Thoracic aorta (tissue), 2 donors: ENCODE measurements at places on chromosomes 7 and 10. TPM values are rescaled to one million over a fixed set of nuclear protein-coding genes. Genes with fewer than 3 reads are reported as not detected.

DNA sequence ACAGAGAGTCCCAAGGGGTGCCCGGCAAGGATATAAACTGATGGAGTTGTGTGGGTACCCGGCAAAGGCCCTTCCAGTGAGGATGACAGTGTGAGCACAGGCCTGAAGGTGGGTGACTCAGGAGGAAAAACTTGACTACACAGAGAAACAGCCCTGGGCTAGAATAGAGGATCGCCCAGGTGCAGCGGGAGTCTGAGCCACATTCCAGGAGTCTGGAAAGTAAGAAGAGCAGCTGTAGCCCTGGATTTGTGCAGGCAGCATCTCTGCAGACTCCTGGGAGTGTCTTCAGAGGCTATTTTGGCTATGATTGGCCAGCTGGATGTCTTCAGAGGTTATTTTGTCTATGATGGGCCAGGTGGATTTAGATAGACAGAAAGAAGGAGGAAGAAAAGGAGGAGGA is 367.6 kb upstream of the MKI67 start:
- no peaks in the 10 kb centered on the region for H3K4me1 ChIP-seq
- H3K36me3 ChIP-seq: no peaks in the 10 kb centered on the region
- no peak overlapping the region for H3K4me3 ChIP-seq
- H3K27me3 ChIP-seq: no peaks in the 10 kb centered on the region
- DNase-seq: no peak
- H3K27ac ChIP-seq: no peak overlapping the region

GRCh38 chr10:76975126-76975525 is 662.5 kb downstream of the KCNMA1 start:
- H3K27ac ChIP-seq: no peak overlapping the region
- no peak for DNase-seq
- H3K27me3 ChIP-seq: no peaks in the 10 kb centered on the region
- no peaks in the 10 kb centered on the region for H3K36me3 ChIP-seq

DNA sequence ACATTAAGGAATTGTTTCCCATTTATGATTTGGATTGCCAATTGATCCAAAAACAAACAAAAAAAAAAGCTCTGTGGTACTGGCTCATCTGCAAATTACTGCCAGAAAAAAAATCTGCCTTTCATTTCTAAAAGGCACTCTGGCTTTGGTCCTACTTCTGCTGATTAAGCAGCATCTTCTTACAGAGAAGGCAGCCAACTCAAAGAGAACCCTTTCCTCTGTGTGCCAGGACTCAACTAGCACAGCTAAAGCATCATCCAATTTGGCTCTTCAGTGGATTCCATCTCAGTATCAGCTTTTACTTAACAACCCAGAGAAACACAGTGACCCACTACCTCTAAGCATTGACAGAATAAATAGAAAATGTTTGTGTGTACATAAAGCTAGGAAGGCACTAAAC is 80.6 kb downstream of the GSAP start:
- H3K4me1 ChIP-seq: peaks cover 23% of the 10 kb centered on the region
- H3K36me3 ChIP-seq: no peaks in the 10 kb centered on the region
- no peaks in the 10 kb centered on the region for H3K27me3 ChIP-seq
- DNase-seq: no peak
- no peak overlapping the region for H3K27ac ChIP-seq

GRCh38 chr7:159147687-159148086 is 3.0 kb upstream of the VIPR2 start:
- no peak overlapping the region for H3K27ac ChIP-seq
- H3K4me1 ChIP-seq: no peaks in the 10 kb centered on the region
- no peaks in the 10 kb centered on the region for H3K36me3 ChIP-seq

DNA sequence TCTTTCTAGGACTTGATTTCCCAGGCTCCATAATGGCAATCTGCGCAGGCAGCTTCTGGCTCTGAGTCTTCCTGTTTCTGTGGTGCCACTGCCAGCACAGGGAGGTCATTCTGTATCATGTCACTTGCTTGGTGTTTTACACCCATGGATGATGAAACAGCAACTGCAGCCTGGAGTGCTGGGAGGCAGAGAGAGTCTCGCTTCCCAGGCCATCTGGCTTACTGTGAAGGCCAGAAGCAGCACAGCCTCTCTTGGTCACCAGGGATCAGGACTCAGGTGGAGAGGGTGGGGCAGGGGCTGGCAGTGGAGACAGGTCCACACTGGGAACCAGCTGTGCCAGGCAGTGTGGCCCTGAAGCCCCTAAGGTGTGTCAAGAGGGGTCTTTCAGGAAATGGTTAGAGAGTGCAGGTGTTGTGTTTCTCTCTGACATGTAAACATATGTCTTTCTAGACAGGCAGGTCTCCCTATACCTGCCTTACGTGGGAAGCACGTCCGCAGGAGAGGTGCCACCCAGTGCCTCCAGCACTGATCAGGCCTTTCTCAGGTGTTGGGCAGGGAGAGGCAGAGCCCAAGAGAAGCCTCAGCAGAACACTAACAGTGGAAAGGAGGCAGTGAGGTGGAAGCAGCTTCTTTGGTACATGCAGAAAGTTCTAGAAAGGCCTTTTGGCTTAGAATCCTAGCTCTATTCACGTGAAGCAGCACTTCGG is 71.4 kb downstream of the INSIG1 start:
- H3K36me3 ChIP-seq: no peaks in the 10 kb centered on the region
- H3K4me1 ChIP-seq: peaks cover 9% of the 10 kb centered on the region
- peaks cover 16% of the 10 kb centered on the region for H3K27me3 ChIP-seq
- no peak overlapping the region for H3K27ac ChIP-seq
- DNase-seq: no peak
- H3K4me3 ChIP-seq: no peak overlapping the region

GRCh38 chr10:30984563-30985328 is 46.9 kb downstream of the ZNF438 start:
- H3K27me3 ChIP-seq: no peaks in the 10 kb centered on the region
- H3K4me3 ChIP-seq: no peak overlapping the region
- DNase-seq: no peak
- no peaks in the 10 kb centered on the region for H3K36me3 ChIP-seq
- peaks cover 37% of the 10 kb centered on the region for H3K4me1 ChIP-seq

DNA sequence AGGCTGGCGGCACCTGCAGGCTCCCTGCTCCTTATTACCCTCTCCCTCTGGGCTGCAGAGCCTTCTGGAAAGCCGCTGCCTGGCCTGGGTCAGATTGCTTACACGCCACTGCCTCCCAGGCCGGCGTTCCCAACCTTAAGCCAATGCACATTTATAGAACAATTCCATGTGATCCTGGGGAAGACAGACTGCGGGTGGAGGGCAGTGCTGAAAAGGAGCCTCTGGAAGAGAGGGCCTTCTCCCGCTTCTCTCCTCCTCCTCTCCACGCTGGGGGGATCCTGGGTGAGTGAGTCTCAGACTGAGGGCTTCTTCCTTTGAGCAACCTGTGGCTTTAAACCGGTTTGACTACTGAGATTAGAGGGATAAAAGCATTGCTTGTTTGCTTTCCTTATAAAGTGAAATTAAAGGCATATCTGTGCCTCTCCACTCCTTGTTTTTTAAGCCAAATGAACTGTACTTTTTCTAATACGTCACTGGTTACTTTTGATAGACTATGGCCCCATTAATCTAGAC is 5.5 kb downstream of the TACC2 start:
- peaks cover 57% of the 10 kb centered on the region for H3K4me1 ChIP-seq
- peak overlapping the region; percentile 94 for H3K27ac ChIP-seq
- DNase-seq: no peak
- H3K27me3 ChIP-seq: no peaks in the 10 kb centered on the region

- H3K27ac ChIP-seq: no peak overlapping the region
- no peak for DNase-seq
- peaks cover 44% of the 10 kb centered on the region for H3K4me1 ChIP-seq
- H3K4me3 ChIP-seq: no peak overlapping the region
- H3K36me3 ChIP-seq: peaks cover 2% of the 10 kb centered on the region
Measured at GRCh38 chr10:391847-392704, 256.8 kb downstream of the ZMYND11 start.

GRCh38 chr7:15515252-15515651 is 46.6 kb downstream of the AGMO start:
- no peaks in the 10 kb centered on the region for H3K36me3 ChIP-seq
- no peak for DNase-seq
- H3K4me3 ChIP-seq: peak overlapping the region; percentile 46
- no peak overlapping the region for H3K27ac ChIP-seq
- H3K27me3 ChIP-seq: no peaks in the 10 kb centered on the region
- peaks cover 7% of the 10 kb centered on the region for H3K4me1 ChIP-seq

DNA sequence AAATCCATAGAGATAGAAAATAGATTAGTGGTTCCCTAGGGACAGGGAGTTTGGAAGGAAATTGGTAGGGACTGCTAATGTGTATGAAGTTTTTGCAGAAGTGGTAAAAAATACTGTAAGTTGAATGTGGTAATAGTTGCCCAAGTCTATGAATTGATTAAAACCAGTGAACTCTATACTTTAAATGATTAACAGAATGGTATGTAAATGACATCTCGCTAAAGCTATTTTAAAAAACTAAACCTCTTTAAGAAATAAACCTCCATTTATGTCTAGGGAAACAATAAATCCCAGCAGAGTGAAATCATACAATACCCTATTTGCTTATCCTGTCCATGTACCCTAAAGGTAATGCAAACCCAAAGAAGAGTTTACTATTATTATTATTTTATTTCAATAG is 61.4 kb downstream of the IPMK start:
- no peak for DNase-seq
- no peaks in the 10 kb centered on the region for H3K27me3 ChIP-seq
- H3K36me3 ChIP-seq: no peaks in the 10 kb centered on the region
- H3K4me3 ChIP-seq: no peak overlapping the region

DNA sequence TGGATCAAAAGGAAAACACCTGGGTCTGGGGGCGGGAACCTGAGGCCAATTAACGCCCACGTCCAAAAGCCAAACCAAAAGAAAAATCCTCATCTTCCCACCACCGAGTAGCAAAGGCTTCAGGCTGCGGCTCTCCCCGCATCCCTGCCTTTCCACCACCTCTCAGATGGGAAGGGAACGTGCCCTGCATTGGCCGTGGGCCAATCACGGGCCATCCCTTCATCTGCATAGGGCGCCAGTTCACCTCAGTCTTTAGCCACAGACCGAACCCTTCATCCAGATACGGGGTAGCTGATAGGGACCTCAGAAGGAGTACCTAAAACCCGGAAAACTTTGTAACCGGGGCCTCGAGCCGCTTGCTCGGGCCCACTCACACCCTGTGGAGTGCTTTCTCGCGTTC is 626 bp downstream of the PRPF18 start:
- peaks cover 6% of the 10 kb centered on the region for H3K36me3 ChIP-seq
- H3K4me1 ChIP-seq: peaks cover 13% of the 10 kb centered on the region
- H3K4me3 ChIP-seq: peak overlapping the region; percentile 81

DNA sequence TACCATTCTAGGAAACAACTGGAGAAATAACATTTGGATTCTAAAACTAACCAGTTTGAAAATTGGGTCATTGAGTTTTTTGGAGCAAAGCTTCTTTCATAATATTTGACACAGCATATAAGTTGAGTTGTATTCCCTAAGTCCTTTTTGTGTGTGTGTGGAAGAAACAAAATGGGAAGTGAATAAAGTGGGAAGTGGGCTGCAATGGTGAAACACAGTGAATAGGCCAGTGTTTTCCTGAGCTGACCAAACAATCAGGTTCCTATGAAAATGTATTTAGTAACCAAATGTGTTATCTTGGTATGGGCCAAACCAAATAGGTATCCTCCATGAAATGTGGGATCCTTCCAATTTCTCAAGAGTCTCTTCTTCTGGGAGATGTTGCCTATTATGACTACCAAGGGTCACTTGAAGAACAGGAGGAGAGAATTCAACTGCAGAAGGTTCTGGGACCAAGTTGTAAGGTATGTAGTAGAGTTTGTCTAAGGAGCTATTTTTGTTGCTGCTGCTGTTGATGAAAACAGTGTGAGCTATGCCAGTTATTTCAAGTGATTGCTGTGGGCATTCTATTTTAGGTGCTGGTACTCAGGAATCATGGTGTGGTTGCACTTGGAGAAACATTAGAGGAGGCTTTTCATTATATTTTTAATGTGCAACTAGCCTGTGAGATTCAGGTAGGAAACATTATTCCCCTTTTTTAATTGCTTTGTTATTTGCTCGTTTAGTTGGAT is 88.3 kb upstream of the MXI1 start:
- H3K4me3 ChIP-seq: no peak overlapping the region
- peaks cover 11% of the 10 kb centered on the region for H3K36me3 ChIP-seq
- DNase-seq: no peak
- no peaks in the 10 kb centered on the region for H3K27me3 ChIP-seq
- H3K4me1 ChIP-seq: peaks cover 30% of the 10 kb centered on the region

GRCh38 chr7:26549281-26549944 is 257.8 kb downstream of the SNX10 start:
- H3K36me3 ChIP-seq: no peaks in the 10 kb centered on the region
- no peaks in the 10 kb centered on the region for H3K27me3 ChIP-seq
- H3K27ac ChIP-seq: no peak overlapping the region
- no peak for DNase-seq
- no peaks in the 10 kb centered on the region for H3K4me1 ChIP-seq

DNA sequence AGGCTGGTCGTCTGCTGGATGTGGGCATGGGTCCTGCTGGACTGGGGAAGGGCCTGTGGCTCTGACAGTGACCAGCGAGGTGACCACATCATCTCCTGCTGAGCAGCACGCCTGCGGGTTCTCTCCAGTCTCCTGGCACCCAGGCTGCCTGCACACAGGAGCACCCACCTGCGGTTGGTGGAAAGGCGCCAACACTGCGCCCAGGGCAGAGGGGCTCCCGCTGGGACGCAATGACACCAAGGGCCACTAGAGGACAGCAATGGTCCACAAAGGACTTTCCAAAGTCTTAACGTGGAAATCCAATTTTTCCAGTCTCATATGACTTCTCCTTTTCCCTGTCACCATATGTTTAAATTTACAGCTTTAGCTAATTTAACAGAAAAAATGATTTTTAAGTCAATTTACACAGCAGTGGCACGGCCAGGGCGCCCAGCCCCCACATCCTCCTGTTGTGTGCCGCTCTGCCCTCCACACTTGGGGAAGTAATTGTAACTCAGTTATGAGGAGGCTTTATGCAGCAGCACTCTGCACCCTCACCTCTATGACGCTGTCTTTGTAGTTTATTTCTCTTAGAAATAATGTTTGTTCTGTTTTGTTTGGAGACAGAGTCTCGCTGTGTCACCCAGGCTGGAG is 38.1 kb downstream of the CFAP46 start:
- H3K4me3 ChIP-seq: no peak overlapping the region
- H3K27me3 ChIP-seq: no peaks in the 10 kb centered on the region
- no peak for DNase-seq
- H3K36me3 ChIP-seq: no peaks in the 10 kb centered on the region
- H3K4me1 ChIP-seq: no peaks in the 10 kb centered on the region

The RET gene
- total RNA-seq: not detected

The DTX2 gene
- total RNA-seq: 19.1 TPM

The WIPF3 gene
- total RNA-seq: 3.7 TPM

The NACAD gene
- total RNA-seq: 10.8 TPM

The IFIT2 gene
- 17.1 TPM for total RNA-seq

The CUZD1 gene
- not detected for total RNA-seq

The ABCA13 gene
- total RNA-seq: not detected
